CD4-positive, alpha-beta memory T cell (primary cell): ENCODE measurements at places on chromosomes 1 and 21.
A peak's percentile ranks its signal among the peaks of the same experiment; 100 is the strongest.

- DNase-seq, result peak; percentile 77
Observed at GRCh38 chr1:6127587-6128163, 52.4 kb downstream of the CHD5 start.

- DNase-seq, result no peak
Observed at GRCh38 chr1:48869116-48869893, 92.6 kb upstream of the BEND5 start.

GRCh38 chr1:48219803-48220202, 2.7 kb upstream of the SLC5A9 start:
- DNase-seq, result no peak

DNA sequence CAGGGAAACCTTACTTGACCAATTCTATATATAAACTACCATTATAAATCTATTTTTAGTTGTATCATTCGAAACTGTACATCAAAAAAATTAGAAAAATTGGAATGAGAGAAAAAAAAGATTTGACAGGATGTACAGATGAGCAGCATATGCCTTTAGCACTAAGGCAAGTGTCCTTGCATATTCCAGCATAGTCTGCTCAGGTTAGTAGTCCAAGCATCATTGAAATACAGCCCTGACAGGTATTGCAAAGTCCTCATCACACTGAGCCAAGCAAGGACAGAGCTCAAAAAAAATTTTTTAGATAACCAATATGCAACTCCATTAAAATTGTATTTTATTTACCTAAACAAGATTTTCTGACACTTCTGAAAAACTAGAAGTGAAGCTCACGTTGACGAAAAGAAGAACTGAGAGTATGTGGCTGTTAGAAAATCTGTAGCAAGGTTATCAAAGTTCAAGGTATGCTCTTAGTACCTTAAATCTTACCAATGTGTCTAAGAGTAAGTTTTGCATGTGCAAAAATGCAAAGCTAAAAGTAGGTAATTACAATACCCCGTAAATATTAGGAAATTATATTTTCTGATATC, 465.6 kb upstream of the ADGRL4 start:
- DNase-seq, result no peak

- no peak for DNase-seq
Observed at GRCh38 chr21:31332525-31332924, 11.5 kb downstream of the TIAM1 start.

GRCh38 chr1:184388319-184388889, 1.6 kb downstream of the C1orf21 start:
- peak; percentile 3 for DNase-seq

- DNase-seq, result peak; percentile 36
Observed at GRCh38 chr21:42737951-42738590, 84.7 kb downstream of the PDE9A start.

DNA sequence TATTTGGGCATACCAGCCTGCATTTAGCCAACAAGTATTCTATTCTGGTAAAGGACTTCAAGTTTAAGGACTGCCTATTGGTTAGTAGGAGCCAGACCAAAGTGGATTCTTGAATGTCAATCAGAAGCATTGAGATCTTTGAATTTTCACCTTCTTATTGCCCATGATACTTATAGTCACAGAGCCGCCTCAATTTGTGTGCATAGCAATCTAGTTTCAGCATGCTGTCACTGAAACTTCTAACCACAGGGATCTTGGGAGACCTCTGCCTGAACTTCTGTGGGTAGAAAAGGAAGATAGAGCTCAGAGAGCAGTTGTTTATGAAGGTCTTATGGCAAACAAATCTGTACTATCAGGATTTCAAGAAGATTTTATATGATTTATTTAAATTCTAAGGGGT, 501.4 kb upstream of the USP24 start:
- no peak for DNase-seq

DNA sequence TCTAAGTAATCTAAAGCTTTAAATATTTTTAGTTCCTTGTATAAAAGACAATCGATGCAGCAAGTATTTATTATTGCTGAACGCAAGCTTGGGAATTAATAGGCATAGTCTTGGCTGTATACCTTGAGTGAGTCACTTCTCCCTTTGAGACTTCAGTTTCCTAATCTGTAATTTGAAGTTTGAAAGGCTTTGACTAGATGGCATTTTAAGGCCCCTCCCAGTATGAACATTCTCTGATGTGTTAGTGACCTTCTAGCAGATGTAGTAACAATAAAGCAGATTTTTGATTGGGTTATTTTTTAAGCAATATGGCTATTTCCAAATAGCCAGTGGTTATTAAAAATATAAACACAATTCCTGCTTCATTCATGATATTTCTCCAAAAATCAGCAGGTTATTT, 58.2 kb downstream of the DUSP10 start:
- DNase-seq, result no peak

- DNase-seq, result no peak
Observed at GRCh38 chr1:211947396-211948295, 87.7 kb downstream of the INTS7 start.

- DNase-seq, result no peak
Observed at GRCh38 chr1:113396102-113396501, 5.8 kb downstream of the MAGI3 start.

- DNase-seq, result no peak
Observed at GRCh38 chr1:230891413-230891812, 23.1 kb upstream of the C1orf198 start.

DNA sequence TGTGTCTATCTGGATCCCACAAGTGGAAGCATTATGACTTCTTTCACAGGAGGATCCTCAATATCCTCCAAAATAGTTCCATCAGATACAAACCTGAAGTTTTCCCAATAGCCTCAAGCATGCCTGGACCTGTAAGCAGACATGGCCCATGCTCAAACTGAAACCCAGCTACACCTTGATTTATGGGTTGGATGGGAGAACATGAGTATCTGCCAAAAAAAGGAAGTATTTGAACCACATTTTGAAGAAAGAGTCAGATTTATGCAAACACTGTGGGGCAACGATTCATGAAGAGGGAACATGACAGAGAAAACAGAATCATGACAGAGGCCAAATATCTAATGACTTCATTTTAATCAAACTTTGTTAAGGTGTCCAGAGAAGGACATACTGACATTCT, 351.0 kb upstream of the NFIA start:
- DNase-seq, result no peak

GRCh38 chr21:37060296-37060695, 12.6 kb downstream of the PIGP start:
- no peak for DNase-seq

- DNase-seq, result peak; percentile 15
Observed at GRCh38 chr1:212607913-212608391, 609 bp upstream of the ATF3 start.

GRCh38 chr21:42465803-42466127, 30.3 kb downstream of the RSPH1 start:
- DNase-seq, result no peak

DNA sequence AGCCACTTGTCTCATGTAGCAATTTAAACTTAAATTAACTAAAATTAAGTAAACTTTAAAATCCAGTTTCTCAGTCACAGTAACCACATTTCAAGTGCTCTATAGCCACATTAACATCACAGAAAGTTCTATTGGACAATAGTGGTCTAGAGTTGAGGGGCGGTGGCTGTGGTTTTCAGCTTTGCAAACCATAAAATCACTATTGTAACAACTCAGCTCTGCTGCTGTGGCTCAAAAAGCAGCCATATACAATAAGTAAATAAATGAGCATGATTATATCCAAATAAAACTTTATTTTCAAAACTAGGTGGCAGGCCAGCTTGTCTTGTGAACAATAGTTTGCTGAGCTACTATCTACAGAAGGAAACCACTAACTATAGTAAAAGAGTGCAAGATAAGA, 43.4 kb upstream of the C1orf53 start:
- DNase-seq, result no peak
